Chondrocyte (in vitro differentiated cells): ENCODE measurements at places on chromosomes 3 and 15. TPM values are rescaled to one million over a fixed set of nuclear protein-coding genes. Genes with fewer than 3 reads are reported as not detected.
A peak's percentile ranks its signal among the peaks of the same experiment; 100 is the strongest.

The HCLS1 gene
- 0.44 to 1.4 TPM (median 0.82 TPM) in 3 replicates for total RNA-seq

GRCh38 chr3:172125963-172126457, 86.6 kb downstream of the FNDC3B start:
- peaks cover 19% of the 10 kb centered on the region for H3K36me3 ChIP-seq
- no peak overlapping the region for H3K4me3 ChIP-seq
- H3K4me1 ChIP-seq = peaks cover 83% of the 10 kb centered on the region
- peak overlapping the region; percentile 79 for H3K27ac ChIP-seq
- no peak for DNase-seq

GRCh38 chr15:48414015-48414414, 82.8 kb downstream of the DUT start:
- no peak for DNase-seq
- H3K27ac ChIP-seq = peak overlapping the region; percentile 96
- H3K27me3 ChIP-seq = no peaks in the 10 kb centered on the region
- H3K36me3 ChIP-seq = peaks cover 56% of the 10 kb centered on the region
- peaks cover 96% of the 10 kb centered on the region for H3K4me1 ChIP-seq

The MYH15 gene
- 0.05 to 0.17 TPM (median 0.05 TPM) in 3 replicates for total RNA-seq

- H3K27ac ChIP-seq = no peak overlapping the region
- no peaks in the 10 kb centered on the region for H3K27me3 ChIP-seq
- peaks cover 12% of the 10 kb centered on the region for H3K36me3 ChIP-seq
- DNase-seq = no peak
- H3K4me1 ChIP-seq = peaks cover 15% of the 10 kb centered on the region
- H3K4me3 ChIP-seq = no peak overlapping the region
Observed at GRCh38 chr3:12828751-12829150, 12.6 kb downstream of the RPL32 start.

DNA sequence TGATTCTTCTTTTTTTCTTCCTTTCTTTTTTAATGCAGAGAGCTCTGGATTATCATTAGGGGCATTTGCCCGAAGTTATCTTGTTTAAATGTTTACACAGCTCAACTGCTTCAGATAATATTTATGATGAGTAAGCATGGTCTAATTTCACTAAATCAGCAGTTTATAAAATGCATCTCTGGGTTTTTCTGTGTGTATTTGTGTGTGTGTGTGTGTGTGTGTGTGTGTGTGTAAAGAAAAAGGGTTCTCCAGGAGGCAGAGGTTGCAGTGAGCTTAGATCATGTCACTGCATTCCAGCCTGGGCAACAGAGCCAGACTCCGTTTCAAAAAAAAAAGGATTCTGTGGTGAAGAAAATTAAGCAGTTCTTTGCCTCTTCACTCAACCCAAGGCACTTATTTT, 25.9 kb upstream of the TNFSF10 start:
- peaks cover 5% of the 10 kb centered on the region for H3K4me1 ChIP-seq
- no peak for DNase-seq
- no peaks in the 10 kb centered on the region for H3K36me3 ChIP-seq
- H3K4me3 ChIP-seq = no peak overlapping the region
- H3K27ac ChIP-seq = no peak overlapping the region
- no peaks in the 10 kb centered on the region for H3K27me3 ChIP-seq

DNA sequence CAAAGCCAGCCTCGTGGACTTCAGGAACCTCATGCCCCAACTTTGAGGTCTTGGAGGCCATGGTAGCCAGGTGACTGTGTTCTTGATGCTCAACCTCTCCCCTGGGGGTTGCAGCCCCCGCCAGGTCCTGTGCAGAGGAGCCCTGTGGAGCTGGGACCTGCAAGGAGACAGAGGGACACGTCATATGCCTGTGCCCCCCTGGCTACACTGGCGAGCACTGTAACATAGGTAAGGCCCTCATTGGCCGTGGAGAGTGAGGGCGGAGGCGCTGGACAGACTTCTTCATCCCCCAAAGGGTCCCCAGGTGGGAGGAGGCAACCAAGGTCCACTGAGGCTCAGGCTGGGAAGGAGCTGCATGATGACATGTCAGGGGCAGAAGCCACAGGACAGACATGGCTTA, 35.1 kb downstream of the HAPLN3 start:
- peaks cover 2% of the 10 kb centered on the region for H3K27me3 ChIP-seq
- peaks cover 17% of the 10 kb centered on the region for H3K36me3 ChIP-seq
- DNase-seq = no peak

DNA sequence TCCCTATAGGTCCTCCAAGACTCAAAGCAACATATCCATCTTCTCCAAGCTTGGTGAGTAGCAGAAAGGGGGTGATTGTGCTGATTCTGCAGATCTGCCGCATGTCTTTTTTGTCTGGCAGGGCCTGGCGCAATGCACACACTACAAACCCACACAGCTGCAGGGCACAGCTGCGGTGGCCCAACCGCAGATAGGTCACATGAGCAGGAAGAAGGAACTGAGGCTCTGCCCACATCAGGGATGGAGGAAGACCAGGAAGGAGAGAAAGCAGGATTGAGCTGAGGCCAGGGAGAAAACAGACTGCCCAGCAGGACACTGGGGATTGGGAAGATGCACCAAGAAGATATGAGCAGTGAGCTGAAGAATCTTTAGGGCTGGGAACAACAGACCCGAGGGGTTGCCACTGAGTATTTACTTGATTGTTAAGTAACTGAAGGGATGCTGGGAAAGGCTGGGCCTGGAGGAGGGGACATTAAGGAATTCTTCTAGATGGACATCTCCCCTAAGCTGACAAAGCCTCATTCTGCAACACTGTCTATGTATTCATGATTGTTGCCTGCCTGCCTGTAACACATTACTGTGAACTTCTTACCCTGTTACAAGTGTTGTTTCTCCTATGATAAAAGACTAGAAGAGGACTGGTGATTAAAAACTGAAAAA, 126.7 kb downstream of the MYLK start:
- DNase-seq = no peak
- peaks cover 48% of the 10 kb centered on the region for H3K4me1 ChIP-seq
- H3K27me3 ChIP-seq = no peaks in the 10 kb centered on the region

GRCh38 chr3:56157693-56158362, 310.4 kb downstream of the ERC2 start:
- peaks cover 15% of the 10 kb centered on the region for H3K4me1 ChIP-seq
- no peak for DNase-seq
- H3K4me3 ChIP-seq = no peak overlapping the region

The THBS1 gene
- total RNA-seq = 1,967 to 2,361 TPM (median 2,311 TPM) in 3 replicates

The RETNLB gene
- not detected in 3 replicates for total RNA-seq
